ENCODE measurements at places on chromosomes 16 and 17.

DNA sequence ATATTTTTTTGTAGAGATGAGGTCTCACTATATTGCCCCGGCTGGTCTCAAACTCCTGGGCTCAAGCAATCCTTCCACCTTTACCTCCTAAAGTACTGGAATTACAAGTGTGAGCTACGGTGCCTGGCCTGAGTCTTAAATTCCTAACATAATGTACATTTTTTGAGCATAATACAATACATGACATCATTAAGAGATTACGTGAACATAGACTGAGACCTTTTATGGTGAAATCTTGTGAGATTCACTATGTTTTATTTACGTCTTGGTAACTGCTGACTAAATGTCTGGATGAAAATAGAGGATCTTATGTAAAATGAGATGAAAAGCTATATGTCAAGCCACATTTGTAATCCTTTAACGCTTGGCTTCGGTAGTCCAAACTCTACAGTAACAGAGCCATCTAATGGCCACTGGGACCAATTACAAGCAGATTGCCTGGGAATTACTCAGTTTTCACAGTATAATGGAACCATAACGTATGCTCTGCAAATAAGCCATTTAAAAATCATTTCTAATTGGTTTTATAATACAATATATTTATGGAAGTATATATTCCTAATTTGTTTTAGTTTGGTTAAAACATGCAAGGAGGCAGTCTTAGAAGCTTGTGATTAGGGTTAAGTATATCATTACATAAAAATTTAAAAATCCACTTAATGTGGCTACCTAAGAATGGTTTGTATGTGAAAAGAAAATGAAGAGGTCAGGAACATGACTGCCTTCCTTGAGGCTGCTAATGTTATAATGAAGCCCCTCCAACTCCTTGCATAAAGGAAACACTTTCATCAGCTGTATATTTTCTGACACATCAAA lies 8.1 kb upstream of the EFCAB13 start:
- DNase-seq = peak; percentile 44

DNA sequence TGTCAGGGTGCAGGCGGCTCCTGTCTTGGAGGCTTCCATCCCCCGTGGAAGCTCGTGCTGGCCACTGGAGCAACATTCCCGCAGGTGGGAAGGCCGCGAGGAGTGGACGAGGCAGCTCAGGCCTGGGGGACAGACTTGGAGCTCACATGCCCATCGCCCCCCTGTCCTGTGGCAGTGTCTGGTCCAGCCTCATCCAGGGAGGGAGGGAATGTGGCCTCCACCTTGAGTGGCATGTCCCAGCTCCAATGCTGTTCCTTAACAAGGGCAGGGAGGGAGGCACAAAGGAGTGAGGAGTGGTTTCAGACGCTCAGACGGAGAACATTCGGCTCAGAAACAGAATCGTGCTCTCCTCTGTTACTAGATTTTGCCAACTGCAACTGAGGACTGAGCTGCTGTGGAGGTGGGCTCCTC lies 159.4 kb upstream of the CHMP6 start:
- DNase-seq = no peak

- DNase-seq = peak; percentile 84
Observed at GRCh38 chr17:17119533-17119932, 77.3 kb downstream of the MPRIP start.

- no peak for DNase-seq
Observed at GRCh38 chr16:12674071-12674470, 129.6 kb downstream of the CPPED1 start.

- DNase-seq = peak; percentile 73
Observed at GRCh38 chr17:1485423-1486376, 6.8 kb downstream of the MYO1C start.

DNA sequence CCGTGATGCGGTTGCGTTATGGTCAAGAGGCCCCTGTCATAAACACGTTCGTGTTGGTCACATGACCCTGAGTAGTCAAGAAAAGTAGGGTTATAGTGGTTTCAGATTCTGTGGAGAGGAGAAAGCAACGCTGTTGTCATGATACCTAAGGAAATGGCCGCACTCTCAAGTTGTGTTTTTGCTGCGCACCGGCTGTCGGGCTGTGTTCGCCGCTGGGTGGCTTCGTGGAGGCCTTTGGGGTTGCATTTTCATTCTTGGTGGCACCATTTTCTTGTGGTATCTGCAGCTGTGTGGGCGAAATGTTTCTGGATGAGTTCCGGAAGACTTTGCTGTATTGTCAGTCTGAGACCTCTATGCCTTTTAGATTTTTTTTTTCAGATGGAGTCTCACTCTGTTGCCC lies 35.0 kb downstream of the DEF8 start:
- peak; percentile 15 for DNase-seq

DNA sequence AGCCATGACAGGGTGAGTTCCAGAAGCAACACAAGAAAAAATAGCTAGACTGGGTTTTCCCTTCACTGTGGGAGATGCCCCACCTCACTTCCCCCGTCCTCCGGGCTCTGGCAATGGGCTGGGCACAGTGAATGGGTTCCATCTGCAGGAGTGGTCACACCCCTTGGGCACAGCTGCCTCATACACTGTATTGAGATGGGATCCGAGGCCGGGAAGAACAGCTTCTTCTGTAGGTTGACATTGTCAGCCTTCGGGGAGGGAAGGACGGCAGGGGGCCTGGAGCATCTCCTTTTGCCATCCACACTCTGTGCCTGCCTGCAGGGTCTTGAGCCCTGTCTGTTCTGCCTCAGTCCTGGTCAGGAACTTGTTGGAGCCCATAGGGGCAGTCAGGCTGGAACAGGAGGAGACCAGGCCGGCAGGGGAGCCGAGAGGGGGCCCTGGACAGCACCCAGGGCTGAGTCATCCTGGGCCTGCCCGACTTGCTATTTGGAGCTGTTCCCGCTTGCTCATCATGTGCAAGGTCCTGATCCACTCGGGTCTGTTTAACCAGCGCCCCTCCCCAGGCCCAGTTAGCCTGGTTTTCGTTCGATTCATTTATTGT lies 286.7 kb downstream of the SEC14L1 start:
- no peak for DNase-seq

- DNase-seq = peak; percentile 58
Observed at GRCh38 chr17:14303343-14304221, 2.7 kb downstream of the HS3ST3B1 start.

DNA sequence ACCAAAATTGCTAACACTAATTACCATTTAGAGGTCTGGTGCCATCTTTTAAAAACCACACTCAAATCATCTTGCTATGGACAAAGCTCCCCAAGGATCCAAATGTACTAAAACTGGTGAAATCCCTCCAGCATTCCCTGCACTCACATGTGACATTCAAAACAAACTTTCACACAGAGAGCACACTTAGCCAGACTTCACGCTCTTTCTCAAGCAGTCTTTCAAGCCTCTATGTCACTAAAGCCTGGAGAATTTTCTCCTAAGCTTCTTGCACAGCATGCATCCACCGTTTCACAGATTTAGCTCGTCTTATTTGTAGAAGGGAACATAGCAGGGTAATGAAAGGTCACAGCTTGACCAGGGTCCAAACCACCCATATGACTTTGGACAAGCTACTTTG lies 19.3 kb downstream of the CMTM3 start:
- no peak for DNase-seq

GRCh38 chr17:65900216-65900615 lies 291.7 kb downstream of the CEP112 start:
- DNase-seq = no peak

GRCh38 chr16:67254801-67255552 lies 6.2 kb downstream of the SLC9A5 start:
- DNase-seq = no peak

GRCh38 chr16:62642677-62643076 lies 606.4 kb upstream of the CDH8 start:
- DNase-seq = no peak

- DNase-seq = peak; percentile 94
Observed at GRCh38 chr16:30052671-30053372, 12.7 kb upstream of the ALDOA start.

GRCh38 chr17:2416010-2416734 lies 15.3 kb upstream of the MNT start:
- peak; percentile 91 for DNase-seq

GRCh38 chr17:18021372-18021771 lies 17.6 kb downstream of the ATPAF2 start:
- no peak for DNase-seq

GRCh38 chr17:33475594-33475993 lies 182.5 kb upstream of the ASIC2 start:
- no peak for DNase-seq

- DNase-seq = no peak
Observed at GRCh38 chr17:39391448-39391847, 10.0 kb downstream of the FBXL20 start.

GRCh38 chr16:87921236-87921773 lies 15.0 kb downstream of the CA5A start:
- no peak for DNase-seq

- peak; percentile 63 for DNase-seq
Observed at GRCh38 chr17:82917699-82918345, 78.0 kb upstream of the ZNF750 start.

GRCh38 chr17:57902117-57902799 lies 52.4 kb upstream of the MRPS23 start:
- no peak for DNase-seq

- no peak for DNase-seq
Observed at GRCh38 chr16:5918567-5919130, 821.1 kb upstream of the EEF2KMT start.

DNA sequence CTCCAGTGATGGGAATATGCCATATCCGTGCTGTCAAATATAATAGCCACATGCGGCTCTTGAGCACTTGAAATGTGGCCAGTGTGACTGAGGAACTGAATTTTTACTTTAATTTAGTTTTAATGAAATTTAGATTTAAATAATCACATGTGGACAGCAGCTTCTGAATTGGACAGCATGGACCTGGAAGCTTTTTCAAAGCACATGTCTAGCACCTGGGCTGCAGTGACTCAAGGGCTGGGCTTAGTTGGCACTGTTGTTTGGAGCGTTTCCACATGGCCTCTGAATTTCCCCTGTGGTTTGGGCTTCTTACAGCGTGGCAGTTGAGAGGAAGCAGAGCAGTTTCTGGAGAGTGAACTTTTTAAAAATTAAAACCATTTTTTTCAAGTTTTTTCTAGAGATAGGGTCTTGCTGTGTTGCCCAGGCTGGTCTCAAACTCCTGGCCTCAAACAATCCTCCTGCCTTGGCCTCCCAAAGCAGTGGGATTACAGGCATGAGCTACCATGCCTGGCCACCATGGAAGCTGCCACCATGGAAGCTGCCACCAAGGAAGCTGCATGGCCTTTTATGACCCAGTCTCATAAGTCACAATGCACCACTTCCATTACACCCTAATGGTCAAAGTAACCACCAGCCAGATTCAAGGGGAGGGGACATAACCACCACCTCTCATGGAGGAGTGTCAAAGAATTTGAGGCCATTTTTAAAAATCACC lies 6.7 kb upstream of the TOB1 start:
- DNase-seq = peak; percentile 83
